ENCODE measurements at places on chromosomes 11 and 22.

- DNase-seq: no peak
Observed at GRCh38 chr11:1884303-1884700, 7.4 kb downstream of the PRR33 start.

GRCh38 chr11:94533696-94534630 is 9.8 kb upstream of the FUT4 start:
- no peak for DNase-seq

DNA sequence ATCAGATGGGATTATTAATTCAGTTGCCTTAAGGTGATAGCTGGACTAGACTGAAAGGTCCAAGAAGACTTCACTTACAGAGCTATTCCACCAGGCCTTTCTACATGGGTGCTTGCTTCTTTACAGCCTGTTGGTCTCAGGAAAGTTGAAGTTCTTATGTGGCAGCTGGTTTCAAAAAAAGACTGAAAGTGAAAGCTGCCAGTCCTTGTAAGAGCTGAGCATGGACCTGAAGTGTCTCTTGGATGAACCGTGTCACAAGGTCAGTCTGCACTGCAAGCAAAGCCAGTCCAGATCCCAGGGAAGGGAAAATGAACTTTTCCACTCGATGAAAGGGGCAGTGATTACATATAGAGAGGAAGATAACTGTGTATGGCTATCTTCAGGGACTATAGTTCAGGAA is 201.5 kb upstream of the LUZP2 start:
- no peak for DNase-seq

GRCh38 chr11:118621784-118622375 is 14.5 kb downstream of the PHLDB1 start:
- no peak for DNase-seq

DNA sequence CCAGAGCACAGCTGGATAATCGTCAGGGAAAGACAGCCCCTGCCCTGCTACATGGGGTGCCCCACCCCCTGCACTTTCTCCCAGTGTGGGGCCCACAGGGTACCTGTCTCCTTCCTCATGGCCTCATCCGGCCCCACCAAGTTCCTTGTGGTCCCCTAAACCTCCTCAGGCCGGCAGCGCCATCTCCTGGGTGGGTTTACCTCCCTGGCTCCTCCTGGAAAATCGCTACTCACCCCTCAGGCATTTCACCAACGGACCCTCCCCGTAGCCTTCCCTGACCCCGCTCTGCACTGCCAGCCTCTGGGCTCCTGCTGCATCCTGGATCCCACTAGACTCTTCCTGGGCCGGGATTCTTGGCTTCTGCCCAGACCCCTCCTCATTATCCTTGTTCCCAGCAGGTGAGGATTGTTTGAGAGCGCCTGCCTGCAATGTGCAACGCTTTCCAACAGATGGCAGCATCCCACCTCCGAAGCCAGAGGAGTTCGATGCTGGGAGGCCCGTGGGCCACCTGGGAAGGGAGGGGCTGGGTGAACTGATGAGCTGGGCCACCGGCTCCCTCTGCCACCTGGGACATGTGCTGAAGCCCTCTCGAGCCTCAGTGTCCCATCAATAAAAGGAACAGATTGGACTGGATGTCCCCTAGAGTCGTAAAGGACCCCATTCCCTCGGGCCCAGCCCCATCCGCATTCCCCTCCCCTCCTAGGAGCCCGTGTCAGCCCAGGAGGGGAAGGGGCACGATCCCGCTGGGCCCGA is 44.2 kb upstream of the TTLL12 start:
- peak; percentile 83 for DNase-seq

GRCh38 chr22:38187413-38188212 is 6.0 kb upstream of the PLA2G6 start:
- DNase-seq: no peak

GRCh38 chr11:15724601-15725000 is 609.9 kb downstream of the INSC start:
- no peak for DNase-seq

GRCh38 chr11:104891135-104891534 is 7.1 kb downstream of the CASP12 start:
- no peak for DNase-seq

GRCh38 chr11:12243911-12244550 is 133.3 kb upstream of the PARVA start:
- no peak for DNase-seq

- DNase-seq: no peak
Observed at GRCh38 chr11:10875430-10876021, 17.7 kb upstream of the ZBED5 start.

DNA sequence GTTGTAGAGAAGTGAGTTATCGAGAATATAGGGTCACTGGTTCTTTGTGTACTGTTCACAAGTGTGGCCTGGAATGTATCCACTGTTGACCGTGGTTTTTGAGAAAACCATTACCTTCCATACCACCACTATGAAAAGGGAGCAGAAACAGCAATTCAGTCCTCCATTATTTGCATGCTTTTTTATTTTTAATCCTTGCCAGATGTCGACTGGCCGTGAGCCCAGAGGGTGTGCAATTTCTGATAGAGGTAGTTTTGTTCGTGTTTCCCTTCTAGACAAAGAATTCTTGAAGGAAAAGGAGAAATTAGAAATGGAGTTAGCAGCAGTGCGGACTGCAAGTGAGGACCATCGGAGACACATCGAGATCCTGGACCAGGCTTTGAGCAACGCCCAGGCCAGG is 81.7 kb downstream of the AMOTL1 start:
- DNase-seq: no peak

DNA sequence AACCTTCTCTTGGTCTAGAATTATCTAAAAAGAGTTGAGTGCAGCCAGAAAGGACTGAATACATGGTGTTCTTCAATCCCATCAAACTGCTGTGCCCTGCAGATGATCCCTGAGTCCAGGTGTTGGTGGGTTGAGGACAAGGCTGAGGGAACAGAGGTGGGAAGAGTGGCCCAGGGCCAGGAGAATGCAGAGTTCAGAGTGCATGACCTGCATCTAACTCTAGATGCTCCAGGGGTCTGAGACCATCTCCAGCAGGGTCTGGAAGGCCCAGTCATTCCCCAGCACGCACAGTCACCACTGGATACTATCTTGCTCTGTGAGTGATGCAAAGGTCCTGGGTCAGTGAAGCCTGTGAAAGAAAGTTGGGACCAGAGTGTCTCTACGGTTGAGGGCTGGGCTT is 2.1 kb upstream of the VPREB1 start:
- no peak for DNase-seq

DNA sequence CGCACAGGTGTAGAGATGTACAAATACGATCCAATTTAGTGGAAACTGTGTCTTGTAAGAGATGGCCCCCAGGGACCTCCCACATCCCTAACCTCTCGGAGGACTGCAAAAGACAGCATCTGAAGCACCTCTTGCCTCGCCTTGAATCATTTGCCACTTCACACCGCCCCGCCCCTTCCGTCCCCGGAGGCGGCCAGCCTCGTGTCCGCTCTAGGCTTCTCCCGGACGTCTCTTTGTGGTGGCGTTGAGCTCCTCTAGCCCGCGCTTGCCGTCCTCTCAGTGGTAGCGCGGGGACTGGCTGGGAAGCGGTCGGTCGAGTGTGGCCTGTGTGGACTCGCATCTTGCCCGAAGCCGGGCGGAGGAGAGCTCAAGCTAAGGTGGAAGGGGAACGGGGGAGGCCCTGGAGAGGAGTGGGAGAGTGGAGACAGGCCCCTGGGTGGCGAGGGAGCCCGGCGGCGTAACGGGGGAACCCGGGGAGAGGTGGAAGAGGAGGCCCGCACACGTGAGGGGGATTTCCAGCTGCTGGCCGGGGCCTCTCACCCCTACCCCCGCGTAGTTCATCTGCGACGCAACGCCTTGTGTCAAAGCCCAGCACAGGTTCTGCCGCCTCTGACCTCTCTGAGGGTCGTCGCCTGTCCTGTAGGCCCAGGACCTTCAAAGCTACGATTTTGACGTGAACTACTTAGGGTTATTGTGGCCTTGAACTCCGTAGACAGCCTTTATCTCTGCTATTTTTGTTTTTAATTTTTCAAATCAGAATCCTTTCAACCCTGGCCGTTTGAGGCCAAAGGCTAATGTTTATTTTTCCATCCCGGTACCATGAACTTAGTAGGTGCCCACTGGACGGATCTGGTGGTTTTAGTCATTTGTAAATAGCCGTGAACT is at the start of gene ARL14EP:
Gene ARL14EP (plus strand): TSS at position 279 of the 885 bp plus-strand sequence. CDS start 7,845 bp downstream, outside the sequence.
- DNase-seq: peak; percentile 94

DNA sequence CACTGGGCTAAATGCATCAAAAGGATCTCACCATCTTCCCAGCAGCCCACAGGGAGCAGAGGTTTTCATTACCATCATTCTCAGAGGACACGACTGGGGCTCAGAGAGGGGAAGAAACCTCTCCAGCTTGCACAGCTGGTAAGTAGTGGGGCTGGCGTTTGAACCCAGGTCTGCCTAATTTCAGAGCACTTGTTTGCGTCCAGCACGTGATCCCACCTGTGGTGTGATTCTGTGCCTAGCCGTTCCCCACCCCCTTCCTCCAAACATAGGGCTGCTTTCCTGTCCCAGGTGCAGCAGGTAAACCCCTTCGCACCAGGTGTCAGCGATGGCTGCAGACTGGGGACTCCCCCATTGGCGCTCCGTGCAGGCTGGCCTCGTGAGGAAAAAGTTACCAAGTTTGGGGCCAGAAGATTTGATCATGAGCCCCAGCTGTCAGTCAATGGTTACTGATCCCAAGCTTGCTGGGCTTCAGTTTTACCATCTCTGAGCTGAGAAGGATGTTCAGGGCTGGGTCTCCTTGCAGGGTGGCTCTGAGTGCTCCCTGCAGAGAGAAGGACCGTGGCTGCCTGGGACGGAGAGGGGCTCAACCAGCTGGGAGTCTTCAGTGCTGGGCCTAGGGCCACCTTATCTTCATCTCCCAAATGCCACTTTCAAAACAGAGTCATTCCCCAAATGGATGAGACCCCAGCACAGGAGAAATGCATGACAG is 445.6 kb downstream of the TBC1D22A start:
- no peak for DNase-seq

DNA sequence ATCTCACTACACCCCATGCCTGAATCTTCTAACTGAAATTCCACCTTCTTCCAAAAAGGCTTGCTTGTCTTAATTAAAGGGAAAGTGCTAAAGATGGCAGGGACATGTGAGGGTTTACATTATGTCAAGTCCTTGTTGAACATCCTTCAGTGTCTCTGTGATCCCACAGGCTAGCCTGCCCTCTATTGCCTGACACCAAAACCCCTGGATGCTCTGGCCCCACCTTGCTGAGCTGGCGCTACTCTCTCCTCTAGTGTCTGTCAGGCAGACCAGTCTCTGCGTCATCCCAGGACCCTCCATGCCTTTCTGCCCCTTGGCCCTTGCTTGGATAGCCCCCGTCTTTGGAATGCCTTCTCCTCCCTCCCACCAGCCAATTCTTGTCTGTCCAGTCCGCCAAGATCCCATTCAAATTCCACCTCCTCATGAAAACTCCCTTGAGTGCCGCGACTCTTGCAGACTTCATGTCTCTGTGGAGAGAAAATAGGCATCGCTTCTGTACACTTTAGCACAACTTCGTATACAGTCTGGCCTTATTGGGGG is 69.3 kb downstream of the PKNOX2 start:
- no peak for DNase-seq

DNA sequence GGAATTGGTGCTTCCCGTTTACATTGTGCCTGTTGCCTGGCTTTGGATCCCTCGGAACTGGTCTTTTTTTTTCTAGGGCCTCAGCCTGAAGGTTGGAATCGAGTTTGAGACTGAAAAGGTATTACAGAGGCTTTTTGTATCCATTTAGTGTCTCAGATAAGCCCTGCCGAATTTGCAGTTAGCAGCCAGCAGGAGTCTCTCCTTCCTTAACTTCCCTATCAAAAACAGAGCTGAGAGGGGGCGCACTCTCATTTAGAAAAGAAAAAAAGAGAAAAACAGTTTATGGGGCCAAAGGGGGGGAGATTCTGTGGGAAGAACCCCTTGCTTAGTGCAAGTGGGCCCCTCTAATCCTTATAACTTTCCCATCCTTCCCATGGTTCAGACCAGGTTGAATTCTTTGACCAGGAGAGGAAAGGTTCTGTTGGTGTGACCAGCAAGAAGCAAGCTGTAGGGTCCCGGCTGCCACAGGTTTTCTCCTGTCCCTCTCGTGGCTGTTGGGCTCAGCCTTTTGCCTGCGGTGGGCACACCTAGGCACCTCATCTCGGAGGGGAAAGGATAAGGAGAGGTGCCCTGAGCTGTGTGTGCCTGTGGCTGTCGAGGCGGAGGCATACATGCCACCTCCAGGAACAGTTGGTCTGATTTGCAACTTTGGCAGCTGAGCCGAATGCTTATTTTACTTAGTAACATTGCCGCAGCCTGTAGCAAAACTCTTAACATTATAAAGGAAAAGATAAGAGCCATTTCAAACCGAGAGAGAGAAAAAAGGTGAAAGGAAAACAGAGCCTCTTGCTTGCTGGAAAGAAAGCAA is 565.0 kb upstream of the CNTN5 start:
- no peak for DNase-seq

DNA sequence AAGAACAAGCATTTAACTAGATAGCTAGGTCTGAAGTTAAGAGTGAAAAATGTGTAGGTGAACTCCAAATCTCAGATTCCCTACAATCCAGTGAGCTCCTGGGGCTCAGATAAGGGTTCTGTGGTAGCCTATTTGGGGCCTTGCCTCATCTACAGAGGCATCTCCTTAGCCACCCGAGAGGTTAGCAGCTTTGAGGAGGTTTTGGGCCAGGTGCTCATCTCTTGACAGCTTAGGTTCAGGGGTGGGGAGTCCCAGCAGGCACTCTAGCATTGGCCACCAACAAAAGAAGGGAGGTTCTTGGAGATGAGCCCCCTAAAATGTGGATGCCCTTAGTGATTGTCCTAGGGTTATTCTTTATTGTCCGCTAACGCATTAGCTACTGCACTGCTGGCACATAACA is 184.4 kb upstream of the B3GAT1 start:
- DNase-seq: no peak

- no peak for DNase-seq
Observed at GRCh38 chr11:111379602-111380136, 594 bp upstream of the POU2AF1 start.

- DNase-seq: no peak
Observed at GRCh38 chr22:44143579-44143978, 37.1 kb upstream of the PARVG start.

DNA sequence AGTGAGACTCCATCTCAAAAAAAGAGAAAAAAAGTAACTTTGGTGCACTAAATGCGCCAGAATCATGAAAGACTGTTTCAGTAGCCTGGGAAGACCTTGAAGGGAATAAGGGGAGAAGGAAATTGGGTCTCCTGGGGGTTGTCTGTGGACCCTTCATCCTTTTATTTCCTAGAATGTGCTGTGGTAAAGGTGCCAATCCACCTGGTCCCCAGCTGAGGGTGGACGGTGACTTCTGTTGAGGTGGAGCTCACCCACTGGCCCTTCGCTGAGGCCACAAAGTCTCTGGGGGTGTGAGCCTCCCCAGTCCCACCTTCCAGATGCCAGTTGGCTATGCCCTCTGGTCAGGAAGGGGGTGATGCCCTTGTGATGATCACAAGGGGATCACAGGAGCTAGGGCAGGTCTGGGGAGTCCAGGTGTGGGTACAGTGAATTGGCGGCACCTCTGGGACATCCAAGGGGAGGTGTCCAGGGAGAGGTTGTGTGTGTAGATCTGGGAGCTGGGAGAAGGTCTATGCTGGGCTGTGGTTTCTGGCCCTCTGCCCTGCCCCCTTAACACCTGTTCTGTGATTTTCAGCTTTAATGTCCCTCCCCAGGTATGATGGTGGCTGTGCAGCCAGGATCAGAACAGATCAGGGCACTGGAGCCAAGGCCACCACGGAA is 34.2 kb upstream of the LMO1 start:
- no peak for DNase-seq

GRCh38 chr11:24903555-24903954 is 406.7 kb downstream of the LUZP2 start:
- no peak for DNase-seq

GRCh38 chr11:57405271-57405860 is 14.9 kb upstream of the PRG2 start:
- no peak for DNase-seq
